Activated CD4-positive, alpha-beta T cell treated with anti-CD3 and anti-CD28 coated beads, Interleukin-2, amount 10 ng/mL, durations not matched to agents 7 days and 5 days (primary cell): ENCODE measurements at places on chromosomes 12 and 14. TPM values are rescaled to one million over a fixed set of nuclear protein-coding genes. Genes with fewer than 3 reads are reported as not detected.

GRCh38 chr12:132477703-132478432 lies 12.1 kb upstream of the FBRSL1 start:
- no peak for DNase-seq

DNA sequence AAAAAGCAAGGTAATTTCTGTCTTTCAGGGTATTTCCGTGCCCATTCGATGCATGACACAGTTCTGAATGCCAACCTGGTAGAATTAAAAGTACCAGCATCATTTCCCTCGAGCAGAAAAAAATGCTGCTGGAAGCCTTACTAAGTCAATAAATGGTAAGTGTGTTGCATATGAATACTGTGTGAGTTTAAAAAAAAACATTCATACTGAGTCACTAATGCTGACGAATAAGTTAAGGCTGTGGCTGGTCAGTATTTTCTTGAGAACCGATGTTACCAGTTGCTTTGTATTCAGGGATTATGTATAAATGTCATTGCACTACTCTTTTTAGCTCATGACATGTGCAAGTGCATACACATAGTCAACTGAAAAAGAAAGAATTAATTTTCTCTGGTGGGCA lies 710.2 kb downstream of the TRHDE start:
- no peak for DNase-seq

DNA sequence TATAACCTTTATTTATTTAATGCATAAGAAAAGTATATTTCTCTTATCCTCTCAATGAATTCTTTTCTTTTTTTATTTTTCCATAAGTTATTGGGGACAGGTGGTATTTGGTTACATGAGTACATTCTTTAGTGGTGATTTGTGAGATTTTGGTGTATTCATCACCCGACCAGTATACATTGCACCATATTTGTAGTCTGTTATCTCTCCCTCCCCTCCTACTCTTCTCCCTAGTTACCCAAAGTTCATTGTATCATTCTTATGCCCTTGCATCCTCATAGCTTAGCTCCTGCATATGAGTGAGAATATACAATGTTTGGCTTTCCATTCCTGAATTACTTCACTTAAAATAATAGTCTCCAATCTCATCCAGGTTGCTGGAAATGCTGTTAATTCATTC lies 1900.0 kb upstream of the SEL1L start:
- DNase-seq: no peak

- DNase-seq: no peak
Measured at GRCh38 chr12:65518771-65519170, 240.3 kb downstream of the MSRB3 start.

DNA sequence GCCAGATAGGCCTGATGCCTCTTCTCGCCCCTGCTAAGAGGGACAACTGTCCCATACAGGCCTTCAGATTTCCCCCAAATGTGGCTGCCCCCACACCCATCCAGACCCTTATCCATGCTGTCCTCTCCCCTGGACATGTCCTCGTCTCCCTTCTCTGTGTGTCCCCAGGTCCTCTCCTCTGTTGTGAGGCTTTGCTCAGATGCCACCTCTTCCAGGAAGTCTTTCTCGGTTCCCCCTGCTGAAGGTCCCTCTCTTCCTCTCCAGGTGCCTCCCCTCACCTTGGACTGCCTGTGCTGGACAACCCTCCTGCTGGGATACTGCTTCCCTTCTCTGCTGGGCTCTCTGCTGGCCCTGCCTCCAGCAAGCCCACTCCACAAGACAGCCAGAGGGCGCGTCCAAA lies 33.7 kb downstream of the BEGAIN start:
- no peak for DNase-seq

GRCh38 chr12:131711551-131712205 lies 788 bp downstream of the SFSWAP start:
- peak; percentile 8 for DNase-seq

IFI27L2 gene
- 76.0 TPM for total RNA-seq

GRCh38 chr14:51203881-51204280 lies 36.2 kb upstream of the TMX1 start:
- no peak for DNase-seq

GRCh38 chr12:52942066-52942900 lies 6.6 kb upstream of the KRT18 start:
- DNase-seq: no peak

- no peak for DNase-seq
Measured at GRCh38 chr12:124639122-124639806, 71.9 kb upstream of the NCOR2 start.

GRCh38 chr14:72516936-72517700 lies 376.8 kb downstream of the DPF3 start:
- DNase-seq: peak; percentile 87

DNA sequence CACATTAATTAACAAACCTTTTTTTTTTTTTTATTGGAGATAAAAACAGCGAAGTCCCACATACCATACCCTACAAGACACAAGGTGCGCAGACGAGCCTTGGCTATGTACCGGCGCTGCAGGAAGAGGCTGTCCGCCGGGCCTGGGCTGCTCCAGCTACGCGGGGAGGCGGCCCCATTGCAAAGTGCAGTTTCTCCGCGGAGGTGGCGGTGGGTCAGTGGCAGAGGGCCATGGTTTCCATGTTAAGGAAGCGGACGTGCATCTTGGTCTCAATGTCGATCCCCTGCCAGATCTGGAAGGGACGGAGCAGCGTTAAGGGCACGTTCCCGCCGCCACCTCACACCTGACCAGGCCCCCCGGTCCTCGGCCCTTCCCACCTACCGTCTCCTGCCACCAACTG lies 60.3 kb downstream of the TESC start:
- DNase-seq: no peak

TC2N gene
- 216 TPM for total RNA-seq

DNA sequence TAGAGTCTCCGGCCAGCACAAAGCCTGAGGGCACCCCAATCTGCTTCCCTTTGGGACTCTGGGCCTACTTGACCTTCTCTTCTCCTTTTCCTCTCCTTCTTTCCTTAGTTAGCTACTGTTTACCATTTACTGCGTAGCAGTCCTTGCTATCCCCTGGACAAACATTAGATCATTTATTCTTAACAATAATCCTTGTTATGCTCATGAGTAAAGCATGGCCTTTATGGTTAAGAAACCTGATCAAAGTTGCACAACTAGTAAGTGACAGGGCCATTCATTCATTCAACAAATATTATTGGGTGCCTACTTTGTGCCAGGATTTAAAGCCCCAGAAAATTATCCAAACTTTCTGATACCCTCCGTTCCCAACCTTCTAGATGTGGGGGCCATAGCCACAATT lies 3.2 kb upstream of the HDAC7 start:
- DNase-seq: no peak

GRCh38 chr12:33180918-33181317 lies 258.7 kb downstream of the SYT10 start:
- DNase-seq: no peak

DNA sequence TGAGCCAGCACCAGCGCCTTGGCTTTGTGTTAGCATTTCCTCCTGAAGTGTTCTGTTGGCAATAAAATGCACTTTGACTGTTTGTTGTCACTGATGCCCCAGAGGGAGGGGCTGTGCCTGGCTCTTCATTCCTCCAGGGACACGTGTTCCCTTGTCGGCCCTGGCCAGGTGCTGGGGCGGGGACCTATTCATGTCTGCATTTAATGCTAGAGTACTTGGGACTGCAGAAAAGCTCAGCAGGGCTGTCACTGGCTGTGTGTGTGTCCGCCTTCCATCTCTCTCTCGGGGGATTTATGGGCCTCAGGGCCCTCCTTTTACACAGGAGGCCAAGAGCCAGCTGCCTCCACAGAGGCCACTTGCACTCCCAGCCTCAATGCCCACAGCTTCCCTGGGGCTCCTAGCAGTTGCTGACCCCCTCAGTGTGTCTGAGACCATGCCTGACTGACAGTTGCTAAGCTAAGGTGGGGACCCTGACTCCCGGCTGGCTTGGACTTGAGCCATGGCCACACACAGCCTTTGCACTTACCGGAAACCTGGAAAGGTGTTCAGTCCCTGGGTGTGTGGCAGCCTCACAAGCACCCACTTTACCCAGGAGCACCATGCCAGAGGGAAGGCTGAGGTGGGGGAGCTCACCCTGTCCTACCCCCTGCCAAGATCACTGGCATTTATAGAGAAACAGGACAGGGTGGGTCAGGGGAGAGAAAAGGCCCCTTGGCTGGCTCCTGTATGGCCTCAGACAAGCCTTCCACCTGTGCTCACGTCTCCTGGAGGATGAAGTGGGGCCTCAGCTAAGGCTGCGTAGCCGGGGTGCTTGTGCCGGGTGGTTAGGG lies 27.8 kb downstream of the HIP1R start:
- no peak for DNase-seq
